Fibroblast of the aortic adventitia (primary cell): ENCODE measurements at places on chromosomes 12 and 14. TPM values are rescaled to one million over a fixed set of nuclear protein-coding genes. Genes with fewer than 3 reads are reported as not detected.

DNA sequence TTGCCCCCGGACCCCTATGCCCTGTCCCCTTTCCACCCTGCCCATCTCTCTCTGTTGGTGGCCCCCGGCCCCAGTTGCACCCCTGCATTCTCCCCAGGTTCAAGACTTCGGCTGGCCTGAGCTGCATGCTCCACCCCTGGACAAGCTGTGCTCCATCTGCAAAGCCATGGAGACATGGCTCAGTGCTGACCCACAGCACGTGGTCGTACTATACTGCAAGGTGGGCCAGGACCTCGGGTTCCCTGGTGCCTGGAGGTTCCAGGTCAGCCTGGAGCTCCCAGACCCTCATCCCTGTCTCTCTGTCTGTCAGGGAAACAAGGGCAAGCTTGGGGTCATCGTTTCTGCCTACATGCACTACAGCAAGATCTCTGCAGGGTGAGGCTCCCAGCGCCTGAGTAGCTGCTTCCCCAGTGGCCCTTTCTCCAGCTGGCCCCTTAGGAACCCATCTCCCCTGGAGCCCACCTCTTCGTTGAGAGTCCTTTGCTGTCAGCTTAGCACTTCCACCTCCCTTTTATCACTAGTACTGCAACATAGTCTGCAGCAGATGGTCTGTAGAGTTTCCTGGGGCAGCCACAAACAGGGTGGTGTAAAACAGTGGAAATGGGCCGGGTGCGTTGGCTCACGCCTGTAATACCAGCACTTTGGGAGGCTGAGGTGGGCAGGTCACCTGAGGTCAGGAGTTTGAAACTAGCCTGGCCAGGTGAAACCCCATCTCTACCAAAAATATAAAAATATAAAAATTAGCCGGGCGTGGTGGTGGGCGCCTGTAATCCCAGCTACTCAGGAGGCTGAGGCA lies 5.8 kb downstream of the TNS2 start:
- DNase-seq, result no peak

The INTS13 gene
- 12.4 and 52.2 TPM in 2 replicates for total RNA-seq

The GPR84 gene
- total RNA-seq, result not detected in 2 replicates

The TAS2R7 gene
- 0.18 TPM in 1 of 2 replicates, not detected in the other for total RNA-seq

DNA sequence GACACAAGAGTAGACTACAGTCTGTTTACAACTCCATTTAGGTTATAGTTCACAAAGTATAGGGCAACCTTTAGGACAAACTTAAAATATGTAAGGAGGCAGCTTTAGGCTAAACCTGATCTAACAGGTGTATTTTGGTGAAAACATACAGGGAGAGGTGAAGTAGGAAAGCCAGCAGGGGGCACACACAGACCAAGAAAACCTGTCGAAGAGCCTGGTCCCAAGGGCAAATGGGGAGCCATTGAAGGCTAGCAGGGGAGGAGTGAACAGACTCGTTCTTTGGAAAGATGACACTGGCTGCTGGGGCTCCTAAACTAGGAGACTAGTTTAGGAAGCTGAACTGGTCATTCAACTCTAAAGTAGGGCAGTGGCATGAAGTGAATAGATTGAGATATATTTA lies 138.8 kb upstream of the WSCD2 start:
- DNase-seq, result no peak
